ENCODE measurements at places on chromosomes 11 and 22.

- no peak for DNase-seq
Measured at GRCh38 chr11:121898903-121899302, 217.1 kb downstream of the BLID start.

DNA sequence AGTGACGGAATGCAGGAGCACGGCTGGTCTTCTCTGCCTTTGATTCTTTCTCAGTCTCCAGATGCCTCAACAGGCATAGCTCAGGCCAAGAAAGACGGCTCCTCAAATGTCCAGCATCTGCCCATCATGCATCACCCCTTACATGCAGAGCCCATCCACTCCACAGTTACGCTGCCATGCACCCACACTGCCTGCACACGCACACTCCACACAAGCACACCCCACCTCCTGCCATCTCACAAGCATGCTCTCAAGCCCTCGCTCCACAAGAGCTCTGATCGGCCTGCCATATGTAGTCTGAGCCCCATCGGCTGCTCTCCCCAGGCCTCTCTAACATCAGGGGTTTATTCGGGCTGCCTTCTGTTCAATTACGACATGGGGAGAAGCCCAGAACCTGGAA, 18.8 kb downstream of the SCN4B start:
- no peak for DNase-seq

GRCh38 chr22:21823740-21824444, 43.6 kb downstream of the MAPK1 start:
- DNase-seq, result no peak

- no peak for DNase-seq
Measured at GRCh38 chr22:43006753-43007152, 8.2 kb downstream of the PACSIN2 start.

DNA sequence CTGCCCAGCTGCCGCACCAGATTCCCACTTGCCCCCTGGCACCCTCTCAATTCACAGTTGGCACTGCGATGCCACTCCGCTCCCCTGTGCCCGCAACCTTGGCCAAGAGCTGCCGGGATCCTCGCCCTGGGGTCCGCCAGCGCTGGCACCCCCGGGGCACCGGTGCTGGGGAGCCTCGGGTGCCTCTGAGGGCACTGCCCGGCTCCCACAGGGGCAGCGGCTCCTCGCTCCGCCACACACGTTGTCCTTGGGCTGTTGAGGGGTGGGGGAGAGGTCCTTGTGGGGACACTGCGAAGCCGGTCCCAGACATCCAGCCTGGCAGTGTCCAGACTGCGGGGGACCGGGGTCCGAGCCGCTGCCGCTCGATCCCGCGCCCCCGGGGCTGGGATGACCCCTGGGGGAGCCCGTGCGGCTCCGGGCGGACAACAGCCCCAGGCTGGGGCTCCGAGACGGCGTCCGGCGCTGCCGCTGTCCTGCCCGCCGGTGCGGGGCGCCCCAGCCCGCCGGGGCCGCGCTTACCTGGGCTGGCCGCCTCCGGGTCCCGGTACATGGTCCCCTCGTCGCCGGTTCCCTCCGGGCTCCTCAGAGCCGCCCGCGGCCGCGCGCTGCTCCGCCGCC, 496 bp downstream of the SYT7 start:
- DNase-seq, result no peak

DNA sequence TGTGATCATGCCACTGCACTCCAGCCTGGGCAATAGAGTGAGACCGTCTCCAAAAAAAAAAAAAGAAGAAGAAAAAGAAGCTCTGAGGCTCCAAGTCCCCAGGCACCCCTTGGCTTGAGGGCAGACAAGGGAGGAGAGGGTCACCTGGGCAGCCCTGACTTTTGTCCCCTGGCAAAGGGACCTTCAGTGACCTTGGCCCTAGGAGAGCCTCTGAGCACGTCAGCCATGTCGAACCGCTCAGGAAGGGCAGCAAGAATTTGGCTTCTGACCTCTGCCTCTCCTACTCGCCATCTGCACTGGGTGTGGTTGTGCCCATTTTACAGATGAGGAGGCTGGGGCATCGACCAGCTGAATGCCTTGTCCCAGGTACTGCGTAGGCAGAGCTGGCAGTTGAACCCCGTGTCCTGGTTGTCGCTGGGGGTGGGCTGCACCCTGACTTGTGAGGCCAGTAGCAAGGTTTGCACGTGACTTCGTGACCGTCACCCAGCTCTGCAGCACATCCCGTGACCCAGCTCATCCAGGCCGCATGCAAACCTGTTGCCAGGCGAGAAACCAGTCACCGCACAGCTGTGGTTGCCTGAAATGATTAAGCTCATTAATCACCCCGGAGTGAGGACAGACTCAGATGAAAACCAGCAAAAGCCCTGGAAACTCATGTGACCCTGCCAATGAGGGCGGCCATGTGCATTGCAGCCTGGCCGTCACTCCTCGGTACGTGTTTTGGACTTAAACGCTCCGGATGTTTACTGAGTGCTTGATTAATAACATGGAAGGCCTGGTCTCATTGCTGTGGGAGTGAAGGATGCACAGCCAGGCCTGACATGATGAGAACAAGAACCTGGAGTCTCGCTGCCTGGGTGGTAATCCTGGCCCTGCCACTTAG, 47.7 kb upstream of the PPP6R3 start:
- DNase-seq, result no peak

DNA sequence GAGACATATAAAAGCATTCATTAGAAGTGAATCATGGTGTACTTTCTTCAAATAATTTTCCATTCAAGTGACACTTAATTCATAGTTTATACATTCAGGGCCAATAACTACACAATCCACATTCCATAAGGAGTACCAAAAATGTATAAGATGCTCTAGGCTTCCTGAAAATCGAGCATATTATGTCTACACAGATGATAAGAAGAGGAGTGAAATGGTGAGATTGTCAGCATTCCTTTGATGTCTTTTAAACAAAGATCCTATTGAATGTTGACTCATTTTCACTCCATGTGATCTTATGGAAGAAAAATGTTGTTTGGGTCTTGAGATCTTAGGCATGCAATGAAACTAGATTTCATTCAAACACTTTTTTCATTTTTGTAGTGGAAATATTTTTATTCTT, 843.2 kb downstream of the KCNA4 start:
- DNase-seq, result no peak

- no peak for DNase-seq
Measured at GRCh38 chr11:43359422-43359818, 700 bp downstream of the TTC17 start.

GRCh38 chr22:50523806-50524675, 1.4 kb downstream of the SCO2 start:
- no peak for DNase-seq

GRCh38 chr11:76738618-76739240, 44.4 kb upstream of the TSKU start:
- DNase-seq, result no peak

DNA sequence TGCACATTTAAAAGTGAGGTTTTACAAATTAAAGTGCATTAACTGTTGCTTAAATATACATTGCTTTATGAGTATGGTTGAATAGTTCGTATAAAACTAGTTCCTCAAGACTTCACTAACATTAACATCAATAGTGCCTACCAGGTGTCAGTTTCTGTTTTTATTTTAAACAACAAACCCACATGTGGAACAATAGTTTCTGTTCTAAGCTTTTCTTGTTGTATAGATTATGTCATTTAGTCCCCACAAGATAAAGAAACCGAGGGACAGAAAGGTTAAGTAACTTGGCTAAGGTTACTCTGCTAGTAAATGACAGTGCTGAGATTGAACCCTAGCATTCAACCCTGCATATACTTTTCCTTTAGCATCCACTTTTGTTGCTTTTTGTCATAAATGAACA, 41.4 kb upstream of the ST14 start:
- no peak for DNase-seq

- DNase-seq, result no peak
Measured at GRCh38 chr11:92423115-92424034, 198.8 kb downstream of the FAT3 start.

- no peak for DNase-seq
Measured at GRCh38 chr11:115364896-115365295, 139.3 kb downstream of the CADM1 start.

DNA sequence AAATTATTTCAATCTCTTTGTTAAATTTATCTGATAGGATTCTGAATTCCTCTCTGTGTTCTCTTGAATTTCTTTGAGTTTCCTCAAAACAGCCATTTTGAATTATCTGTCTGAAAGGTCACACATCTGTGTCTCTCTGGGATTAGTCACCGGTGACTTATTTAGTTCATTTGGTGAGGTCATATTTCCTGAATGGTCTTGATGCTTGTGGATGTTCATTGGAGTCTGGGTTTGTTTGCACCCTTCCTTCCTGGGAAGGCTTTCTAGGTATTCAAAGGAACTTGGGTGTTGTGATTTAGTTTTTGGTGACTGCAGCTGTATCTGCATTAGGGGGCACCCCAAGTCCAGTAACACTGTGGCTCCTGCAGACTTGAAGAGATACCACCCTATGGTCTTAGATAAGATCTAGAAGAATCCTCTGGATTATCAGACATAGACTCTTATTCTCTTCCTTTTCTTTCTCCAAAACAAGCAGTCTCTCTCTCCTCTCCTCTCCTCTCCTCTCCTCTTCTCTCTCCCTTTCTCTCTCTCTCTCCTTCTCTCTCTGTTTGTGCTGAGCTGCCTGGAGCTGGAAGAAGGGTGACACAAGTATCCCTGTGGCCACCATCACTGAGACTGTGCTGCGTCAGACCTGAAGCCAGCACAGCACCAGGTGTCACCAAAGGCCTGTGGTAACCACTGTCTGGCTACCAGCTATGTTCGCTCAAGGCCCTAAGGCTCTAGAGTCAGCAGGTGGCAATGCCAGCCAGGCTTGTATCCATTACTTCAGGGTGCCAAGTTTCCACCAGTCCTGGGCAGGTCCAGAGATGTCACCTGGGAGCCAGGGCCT, 3.3 kb upstream of the HEPN1 start:
- no peak for DNase-seq

GRCh38 chr22:29948385-29948769, 65.4 kb downstream of the MTMR3 start:
- no peak for DNase-seq

- DNase-seq, result no peak
Measured at GRCh38 chr11:14094481-14095037, 132.0 kb downstream of the SPON1 start.

- DNase-seq, result no peak
Measured at GRCh38 chr22:43188829-43189545, 2.1 kb upstream of the TTLL12 start.

- DNase-seq, result no peak
Measured at GRCh38 chr11:58641341-58641740, 18.9 kb downstream of the CNTF start.

- no peak for DNase-seq
Measured at GRCh38 chr11:64764753-64765152, 5.0 kb upstream of the PYGM start.

- DNase-seq, result no peak
Measured at GRCh38 chr11:93494357-93494756, 48.8 kb downstream of the SMCO4 start.

DNA sequence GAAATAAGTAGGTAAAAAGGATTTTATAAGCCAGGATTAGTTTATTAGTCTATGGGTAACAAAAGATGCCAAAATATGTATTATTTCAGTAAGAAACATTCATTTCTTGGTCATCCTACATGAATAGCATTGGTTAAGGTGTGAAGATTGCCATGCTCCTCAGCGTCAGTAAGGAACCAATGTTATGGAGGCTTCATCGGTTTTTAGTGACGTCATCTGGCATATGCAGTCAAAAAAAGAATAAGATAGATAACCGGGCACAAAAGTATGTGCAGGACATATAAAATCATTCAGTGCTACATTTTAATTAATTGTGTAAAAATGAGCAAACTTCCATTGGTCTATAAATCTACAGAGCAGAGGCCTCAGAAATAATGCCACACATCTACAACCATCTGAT, 29.4 kb downstream of the TRIM5 start:
- DNase-seq, result no peak

DNA sequence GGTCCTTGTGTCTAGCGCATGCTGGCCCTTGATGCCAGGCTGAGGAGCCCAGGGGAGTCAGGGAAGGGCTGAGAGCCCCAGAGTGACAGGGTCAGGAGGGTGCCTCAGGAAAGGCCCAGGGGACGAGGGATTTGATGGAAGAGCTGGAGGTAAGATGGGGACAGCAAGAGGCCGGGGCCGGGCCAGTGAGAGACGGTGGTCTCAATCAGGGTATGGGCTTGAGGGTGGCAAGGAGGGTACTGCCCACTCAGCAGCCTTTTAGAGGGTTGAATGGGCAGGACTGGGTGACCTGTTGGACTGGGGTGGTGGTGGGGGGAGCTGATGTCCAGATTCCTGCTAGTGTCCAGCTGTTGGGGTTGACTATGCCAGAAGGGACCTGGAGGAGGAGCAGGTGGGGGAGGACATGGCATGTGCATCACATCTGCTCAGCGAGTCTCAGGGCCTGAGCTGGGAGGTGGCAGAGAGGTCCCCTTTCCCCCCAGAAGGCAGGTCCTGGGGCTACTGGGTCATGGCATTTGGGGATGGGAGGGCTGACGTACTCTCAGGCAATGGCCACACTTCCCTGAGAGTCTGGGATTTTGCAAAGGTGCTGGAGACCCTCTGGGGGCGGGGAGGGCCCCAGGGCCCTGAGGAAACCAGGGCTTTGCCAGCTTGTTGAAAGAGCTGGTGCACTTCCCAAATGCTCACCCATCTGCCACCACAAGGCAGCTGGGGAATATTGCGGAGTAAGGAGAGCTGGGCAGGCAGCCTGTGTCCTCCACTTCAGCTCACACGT, 18.4 kb downstream of the MYO7A start:
- DNase-seq, result no peak

GRCh38 chr11:73359930-73360742, 16.1 kb upstream of the RELT start:
- peak; percentile 39 for DNase-seq

- no peak for DNase-seq
Measured at GRCh38 chr11:251550-251949, 14.8 kb downstream of the PSMD13 start.

DNA sequence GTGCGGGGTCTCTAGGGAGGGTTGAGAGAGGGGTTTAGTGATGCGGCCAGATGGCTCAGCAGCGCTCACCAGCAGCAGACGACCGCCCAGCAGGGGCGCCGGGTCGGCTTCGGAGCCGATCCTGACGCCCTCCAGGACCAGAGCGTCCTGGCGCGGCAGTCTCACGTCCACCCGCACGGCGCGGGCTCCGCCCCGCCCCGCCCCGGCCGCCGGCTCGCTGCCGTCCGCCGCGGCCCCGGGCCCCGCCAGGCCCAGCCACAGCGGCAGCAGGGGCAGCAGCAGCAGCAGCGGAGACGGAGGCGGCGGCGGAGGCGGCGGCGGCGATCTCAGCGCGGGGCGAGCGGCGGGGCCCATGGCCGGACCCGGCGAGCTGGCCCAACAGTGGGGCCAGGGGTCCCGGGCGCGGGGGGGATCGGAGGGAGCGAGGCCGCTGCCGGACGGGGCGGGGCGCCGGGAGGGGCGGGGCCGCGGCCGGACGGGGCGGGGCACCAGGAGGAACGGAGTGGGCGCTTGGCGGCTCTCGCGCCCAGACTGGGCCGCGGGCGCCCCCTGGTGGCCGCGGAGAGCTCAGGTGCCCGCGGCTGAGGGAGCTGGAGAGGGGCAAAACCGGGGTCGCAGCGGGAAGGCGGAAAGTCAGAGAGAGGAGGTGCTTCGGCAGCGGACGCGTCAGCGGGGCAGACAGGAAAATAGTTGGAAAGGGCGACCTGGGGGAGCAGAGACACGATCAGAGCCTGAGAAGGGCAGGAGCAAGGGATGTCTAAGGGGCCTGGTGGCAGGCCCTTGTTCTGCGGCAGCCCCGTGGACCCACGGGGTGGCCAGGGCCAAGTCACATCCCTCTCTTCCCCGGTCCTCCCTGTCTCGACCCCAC, at the start of gene RNF215:
TSS of gene RNF215 (minus strand) at position 452 of the 868 bp plus-strand sequence. CDS start at position 354, 98 bp downstream.
- DNase-seq, result peak; percentile 71

- no peak for DNase-seq
Measured at GRCh38 chr11:45669956-45670355, 4.5 kb upstream of the CHST1 start.
